AG04450 (cell line): ENCODE measurements at places on chromosomes 5 and 9. TPM values are rescaled to one million over a fixed set of nuclear protein-coding genes. Genes with fewer than 3 reads are reported as not detected.

- no peak for DNase-seq
These were observed 419.1 kb downstream of the NR2F1-AS1 start for GRCh38 chr5:93161661-93162654.

GRCh38 chr5:181198905-181199519, 6.0 kb downstream of the TRIM7 start:
- DNase-seq: no peak

GRCh38 chr9:16673171-16673570, 197.3 kb downstream of the BNC2 start:
- no peak for DNase-seq

The POLR3G gene
- polyA plus RNA-seq: 4.7 and 7.3 TPM in 2 replicates

The SLIT3 gene
- polyA plus RNA-seq: 0.17 and 0.26 TPM in 2 replicates
